ENCODE measurements at places on chromosomes 1 and 21.

DNA sequence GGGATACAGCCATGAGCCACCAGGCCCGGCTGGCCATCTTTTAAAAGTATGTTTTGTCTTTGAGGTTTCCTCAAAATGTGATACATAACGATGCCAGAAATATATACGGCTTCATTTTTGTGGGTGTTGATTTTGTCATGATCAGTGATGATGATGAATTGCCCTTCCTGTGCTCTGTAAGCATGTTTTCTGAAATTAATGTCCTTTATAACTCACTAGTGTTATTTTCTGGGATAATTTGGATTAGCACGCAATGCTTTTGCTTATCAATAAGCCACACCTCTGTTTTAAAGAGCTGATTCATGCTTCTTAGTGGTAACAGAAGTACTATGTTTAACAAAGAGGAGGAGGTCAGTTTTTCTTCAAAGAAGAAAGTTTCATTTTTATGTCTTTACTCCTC lies 25.6 kb downstream of the PHACTR4 start:
- no peak for DNase-seq

DNA sequence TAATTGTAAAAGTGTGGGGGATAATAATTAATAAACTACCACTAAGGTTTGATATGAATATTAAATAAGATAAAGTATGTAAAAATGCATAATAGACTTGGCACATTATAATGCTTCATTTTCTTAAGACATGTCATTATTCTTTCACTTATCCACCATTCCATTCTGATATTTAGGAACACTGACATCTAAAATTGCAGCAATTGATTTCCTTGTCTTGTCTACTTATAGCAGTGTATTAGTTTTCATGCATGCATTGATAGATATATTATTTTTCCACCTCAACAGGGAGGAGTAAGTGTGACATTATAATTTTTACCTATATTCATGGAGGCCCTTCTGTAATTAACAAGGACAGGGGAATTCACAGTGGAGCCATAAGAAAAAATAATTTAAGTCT lies 41.6 kb upstream of the RGS4 start:
- no peak for DNase-seq

DNA sequence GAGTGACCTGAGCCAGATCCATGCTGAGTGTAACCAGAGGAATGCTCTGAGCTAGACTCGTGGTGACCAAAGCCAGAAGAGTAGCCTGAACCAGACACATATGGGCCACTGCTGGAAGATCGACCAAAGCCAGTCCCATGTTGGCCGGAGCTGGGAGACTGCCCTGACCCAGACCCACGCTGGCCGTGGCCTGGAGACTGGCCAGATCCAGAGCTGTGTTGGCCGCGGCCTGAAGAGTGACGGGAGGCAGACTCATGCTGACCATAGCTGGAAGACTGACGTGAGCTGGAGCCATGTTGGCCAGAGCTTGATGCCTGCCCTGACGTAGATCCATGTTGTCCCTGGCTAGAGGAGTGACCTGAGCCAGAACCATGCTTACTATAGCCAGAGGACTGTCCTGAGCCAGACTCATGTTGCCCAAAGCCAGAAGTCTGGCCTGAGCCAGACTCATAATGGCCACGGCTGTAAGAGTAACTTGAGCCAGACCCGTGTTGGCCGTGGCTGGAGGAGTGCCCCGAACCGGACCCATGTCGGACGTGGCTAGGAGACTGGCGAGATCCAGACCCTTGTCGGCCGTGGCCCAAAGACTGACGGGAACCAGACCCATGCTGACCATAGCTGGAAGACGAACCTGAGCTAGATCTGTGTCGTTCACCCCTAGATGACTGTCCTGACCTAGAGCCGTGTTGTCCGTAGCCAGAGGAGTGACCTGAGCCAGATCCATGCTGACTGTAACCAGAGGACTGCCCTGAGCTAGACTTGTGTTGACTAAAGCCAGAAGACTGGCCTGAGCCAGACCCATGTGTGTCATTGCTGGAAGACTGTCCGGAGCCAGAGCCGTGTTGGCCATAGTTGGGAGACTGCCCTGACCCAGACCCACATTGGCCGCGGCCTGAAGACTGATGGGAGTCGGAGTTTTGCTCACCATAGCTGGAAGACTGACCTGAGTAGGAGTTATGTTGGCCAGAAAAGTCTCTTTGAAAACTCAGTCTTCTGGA lies 3.5 kb downstream of the HRNR start:
- no peak for DNase-seq

DNA sequence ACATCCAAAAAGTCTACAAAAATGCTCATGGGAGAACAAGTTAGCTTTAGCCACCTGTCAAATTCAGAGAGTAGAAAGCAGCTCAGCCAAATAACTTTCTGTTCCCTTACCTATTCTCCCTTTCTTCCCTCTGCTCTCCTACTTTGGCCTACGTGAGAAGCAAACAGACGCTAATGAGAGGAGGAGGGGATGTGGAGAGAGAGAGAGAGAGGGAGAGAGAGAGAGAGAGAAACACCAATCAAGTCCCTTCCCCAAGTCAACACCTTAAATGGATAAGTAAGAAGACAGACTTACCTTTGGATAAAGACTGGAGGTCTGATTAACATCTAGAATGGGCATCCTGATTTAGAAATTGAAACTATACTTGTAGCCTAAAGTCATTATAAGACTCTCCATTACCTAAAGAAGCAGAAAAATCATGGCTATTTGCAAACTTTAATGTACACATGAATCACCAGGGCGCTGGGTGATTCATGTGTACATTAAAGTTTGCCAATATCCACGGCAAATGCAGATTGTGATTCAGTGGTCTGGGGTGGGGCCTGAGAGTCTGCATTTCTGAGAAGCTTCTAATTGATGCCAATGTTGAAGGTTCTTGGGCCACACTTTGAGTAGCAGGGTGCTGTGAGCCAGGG lies 13.1 kb upstream of the DUSP12 start:
- no peak for DNase-seq

- DNase-seq: no peak
Measured at GRCh38 chr1:81549588-81550127, 251.1 kb upstream of the ADGRL2 start.

DNA sequence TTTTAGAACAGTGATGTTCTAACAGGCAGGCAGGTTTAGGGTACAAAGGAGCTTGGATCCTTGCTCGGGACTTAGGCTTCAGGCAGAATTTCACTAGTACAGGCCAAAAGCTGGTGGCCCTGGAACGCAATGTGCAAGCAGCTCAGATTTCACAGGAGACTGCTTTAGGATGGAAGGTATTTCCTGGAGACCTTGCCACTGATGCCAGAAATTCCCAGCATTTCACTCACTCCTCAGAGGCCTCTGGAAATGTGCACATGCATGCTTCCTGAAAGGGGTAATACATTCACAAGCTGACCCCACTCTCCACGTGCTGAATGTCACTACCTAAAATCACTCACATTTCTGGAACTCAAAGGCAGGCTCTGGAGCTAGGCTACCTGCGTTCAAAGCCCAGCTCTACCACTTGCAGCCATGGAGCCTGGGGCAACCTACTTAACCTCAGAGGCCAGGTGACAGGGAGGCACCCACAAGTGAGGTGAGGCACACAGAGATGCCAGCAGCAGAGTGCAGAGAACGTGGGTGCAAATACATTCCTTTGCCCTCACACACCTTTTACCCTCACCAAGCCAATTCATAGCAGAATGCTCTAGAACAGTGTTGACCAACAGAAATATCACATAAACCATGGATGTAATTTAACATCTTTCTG lies 56.5 kb downstream of the CDC7 start:
- DNase-seq: no peak

GRCh38 chr1:116478621-116479020 lies 92.2 kb downstream of the CD58 start:
- DNase-seq: no peak

DNA sequence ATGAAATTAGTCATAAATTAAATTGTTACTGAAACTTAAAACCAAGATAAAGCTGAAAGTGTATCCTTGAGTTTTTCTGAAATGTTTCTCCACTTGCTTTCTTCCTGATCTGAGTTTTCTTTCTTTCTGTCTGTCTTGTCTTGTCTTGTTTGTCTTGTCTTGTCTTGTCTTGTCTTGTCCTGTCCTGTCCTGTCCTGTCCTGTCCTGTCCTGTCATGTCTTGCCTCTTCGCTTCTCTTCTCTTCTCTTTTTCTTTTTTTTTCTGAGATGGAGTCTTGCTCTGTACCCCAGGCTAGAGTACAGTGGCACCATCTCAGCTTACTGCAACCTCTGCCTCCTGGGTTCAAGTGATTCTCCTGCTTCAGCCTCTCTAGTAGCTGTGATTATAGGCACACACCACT lies 73.7 kb downstream of the ADGRL2 start:
- DNase-seq: no peak

GRCh38 chr1:43861988-43862735 lies 71.4 kb upstream of the ARTN start:
- no peak for DNase-seq

DNA sequence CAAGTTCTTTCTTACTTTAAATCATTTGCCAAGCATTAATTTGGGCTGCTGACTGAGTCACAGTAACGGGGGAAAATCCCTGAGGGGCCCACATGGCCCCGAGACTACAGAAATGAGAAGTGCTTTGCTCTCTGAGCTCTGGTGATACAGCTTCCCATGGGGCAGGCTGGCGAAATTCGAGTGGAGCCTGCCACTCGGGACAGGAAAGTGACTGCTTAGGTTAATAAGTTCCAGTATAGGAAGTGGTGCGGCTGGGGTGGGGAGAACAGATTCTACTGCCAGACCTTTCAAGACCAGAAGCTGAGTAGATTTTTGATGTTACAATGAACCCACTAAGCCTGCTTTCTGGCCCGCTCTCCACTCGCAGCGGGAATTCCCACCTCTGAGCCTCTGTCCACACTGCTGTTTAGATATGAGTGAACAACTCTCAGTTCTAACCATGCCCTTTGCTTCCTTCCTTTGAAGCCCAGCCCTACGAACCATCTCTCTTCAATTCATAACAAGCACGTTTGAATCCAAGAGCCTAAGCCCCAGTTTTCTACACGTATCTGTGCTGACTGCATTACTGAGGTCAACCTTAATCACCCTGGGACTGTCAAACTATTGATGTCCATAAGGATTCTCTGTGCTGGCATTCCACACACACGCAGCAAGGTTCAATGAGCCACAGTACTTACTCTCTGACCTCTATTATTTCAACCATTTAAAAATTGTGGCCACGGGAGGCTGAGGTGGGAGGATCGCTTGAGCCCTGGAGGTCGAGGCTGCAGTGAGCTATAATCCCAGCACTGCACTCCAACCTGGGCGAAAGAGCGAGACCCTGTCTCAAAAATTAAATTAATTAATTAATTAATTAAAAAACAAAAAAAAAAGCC lies 9.6 kb downstream of the ZBTB17 start:
- DNase-seq: peak; percentile 69

GRCh38 chr1:212009561-212009960 lies 25.8 kb downstream of the INTS7 start:
- DNase-seq: no peak

DNA sequence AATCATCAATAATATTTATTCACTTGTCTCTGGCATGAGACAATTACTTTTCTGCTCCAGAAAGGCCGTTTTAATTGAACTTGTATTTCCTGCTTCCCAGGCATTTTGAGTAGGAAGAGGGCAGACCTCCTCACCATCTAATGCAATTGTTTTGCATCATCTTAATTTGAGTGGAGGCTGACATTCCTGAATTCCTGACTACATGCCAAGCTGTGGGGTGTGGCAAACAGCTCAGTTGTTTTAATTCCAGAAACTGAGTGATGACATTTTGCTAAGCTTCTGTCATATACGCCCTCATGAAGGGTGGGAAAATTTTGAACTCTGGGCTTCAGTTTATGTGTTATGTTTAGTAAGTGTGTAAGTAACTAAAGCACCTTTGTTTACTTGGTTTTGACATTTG lies 125.4 kb upstream of the USP25 start:
- DNase-seq: no peak

DNA sequence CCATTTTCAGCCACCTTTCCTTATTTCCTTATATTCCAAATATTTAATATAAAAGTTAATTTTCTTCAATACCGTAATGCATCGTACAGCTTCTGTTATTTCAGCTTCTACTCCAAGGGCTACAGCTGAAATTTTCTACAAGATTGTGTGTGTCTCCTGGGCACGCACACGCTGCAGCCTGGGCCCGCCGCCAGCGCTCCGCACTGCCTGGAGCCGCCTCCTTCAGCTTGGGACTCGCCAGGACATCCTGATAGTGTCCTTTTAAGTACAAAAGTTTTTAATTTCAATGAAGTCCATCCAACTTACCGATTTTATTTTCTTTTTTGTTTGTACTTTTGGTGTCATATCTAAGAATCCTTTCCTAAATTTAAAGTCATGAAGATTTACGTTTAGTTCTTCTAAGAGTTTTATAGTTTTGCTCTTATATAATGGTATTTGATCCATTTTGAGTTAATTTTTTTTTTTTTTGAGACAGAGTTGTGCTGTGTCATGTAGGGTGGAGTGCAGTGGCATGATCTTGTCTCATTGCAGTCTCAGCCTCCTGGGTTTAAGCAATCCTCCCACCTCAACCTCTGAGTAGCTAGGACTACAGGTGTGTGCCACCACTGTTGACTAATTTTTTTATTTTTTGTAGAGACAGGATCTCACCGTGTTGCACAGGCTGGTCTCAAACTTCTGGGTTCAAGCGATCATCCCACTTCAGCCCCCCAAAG lies 82.8 kb downstream of the AXDND1 start:
- DNase-seq: no peak
